ENCODE measurements at places on chromosomes 16 and 17.

- DNase-seq = no peak
Observed at GRCh38 chr16:424033-424622, 1.3 kb upstream of the RAB11FIP3 start.

GRCh38 chr17:44212507-44213402 is 6.7 kb downstream of the UBTF start:
- no peak for DNase-seq

- DNase-seq = no peak
Observed at GRCh38 chr16:56615353-56615752, 7.0 kb downstream of the MT2A start.

- DNase-seq = no peak
Observed at GRCh38 chr17:3003296-3004149, 59.9 kb downstream of the OR1D5 start.

DNA sequence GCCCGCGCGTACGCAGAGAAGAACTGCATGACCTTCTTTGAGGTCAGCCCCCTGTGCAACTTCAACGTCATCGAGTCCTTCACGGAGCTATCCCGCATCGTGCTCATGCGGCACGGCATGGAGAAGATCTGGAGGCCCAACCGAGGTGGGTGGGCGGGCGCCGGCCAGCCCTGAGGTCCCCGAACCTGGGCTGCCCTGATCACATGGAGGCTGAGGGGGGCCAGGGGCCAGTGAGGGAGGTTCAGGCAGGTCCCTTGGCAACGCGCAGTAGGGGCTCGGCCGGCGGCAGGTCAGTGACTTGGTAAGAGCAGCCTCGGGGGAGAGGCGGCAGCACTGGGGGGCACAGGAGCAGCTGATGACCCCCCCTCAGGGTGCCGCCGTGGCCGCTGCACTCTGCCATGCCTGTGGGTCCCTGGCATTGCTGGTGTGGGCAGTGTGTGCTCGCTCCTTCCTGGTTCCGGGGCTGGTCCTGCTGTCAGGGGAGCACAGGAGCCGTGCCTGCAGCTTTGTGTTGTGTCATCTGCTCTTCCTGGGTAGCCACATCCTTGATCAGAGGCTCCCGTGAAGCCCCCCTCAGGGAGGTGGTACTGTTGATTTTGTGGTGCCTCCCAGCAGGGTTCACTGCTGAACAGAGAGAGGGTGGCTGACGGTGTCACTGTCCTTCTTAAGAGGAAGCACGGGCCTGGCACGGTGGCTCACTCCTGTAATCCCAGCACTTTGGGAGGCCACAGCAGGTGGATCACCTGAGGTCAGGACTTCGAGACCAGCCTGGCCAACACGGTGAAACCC is 4.6 kb upstream of the WFIKKN1 start:
- no peak for DNase-seq

GRCh38 chr17:56596691-56597494 is 3.4 kb downstream of the NOG start:
- no peak for DNase-seq

- DNase-seq = peak; percentile 38
Observed at GRCh38 chr17:40219594-40220338, 662 bp downstream of the WIPF2 start.

DNA sequence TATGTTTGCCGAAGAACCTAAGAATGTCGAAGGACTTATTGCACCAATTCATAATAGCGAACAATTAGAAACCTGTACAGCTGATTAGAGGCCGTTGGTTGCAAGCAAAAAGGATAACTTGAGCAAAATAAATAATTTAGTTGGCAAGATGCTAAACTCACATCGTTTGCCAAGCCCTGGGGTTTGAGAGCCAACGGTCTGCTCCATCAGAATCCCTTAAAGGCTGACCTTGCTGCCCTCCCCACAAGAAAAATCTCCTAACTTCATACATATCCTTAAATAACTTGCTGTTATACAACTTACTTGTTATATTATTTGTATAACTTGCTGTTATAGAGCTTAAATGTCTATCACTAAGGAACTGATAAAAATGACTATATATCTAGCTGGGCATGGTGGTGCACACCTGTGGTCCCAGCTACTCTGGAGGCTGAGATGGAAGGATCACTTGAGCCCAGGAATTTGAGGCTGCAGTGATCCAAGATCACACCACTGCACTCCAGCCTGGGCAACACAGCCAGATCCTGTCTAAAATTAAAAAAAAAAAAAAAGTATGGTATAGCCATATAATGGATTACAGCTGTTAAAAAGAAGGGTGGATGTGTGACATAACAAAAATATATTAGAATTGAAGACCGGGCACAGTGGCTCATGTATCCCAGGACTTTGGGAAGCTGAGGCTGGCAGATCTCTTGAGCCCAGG is 1.9 kb upstream of the TRIM37 start:
- no peak for DNase-seq

GRCh38 chr16:30027588-30028437 is 3.3 kb downstream of the TLCD3B start:
- no peak for DNase-seq

GRCh38 chr17:69916761-69917160 is 158.3 kb upstream of the KCNJ16 start:
- DNase-seq = no peak

DNA sequence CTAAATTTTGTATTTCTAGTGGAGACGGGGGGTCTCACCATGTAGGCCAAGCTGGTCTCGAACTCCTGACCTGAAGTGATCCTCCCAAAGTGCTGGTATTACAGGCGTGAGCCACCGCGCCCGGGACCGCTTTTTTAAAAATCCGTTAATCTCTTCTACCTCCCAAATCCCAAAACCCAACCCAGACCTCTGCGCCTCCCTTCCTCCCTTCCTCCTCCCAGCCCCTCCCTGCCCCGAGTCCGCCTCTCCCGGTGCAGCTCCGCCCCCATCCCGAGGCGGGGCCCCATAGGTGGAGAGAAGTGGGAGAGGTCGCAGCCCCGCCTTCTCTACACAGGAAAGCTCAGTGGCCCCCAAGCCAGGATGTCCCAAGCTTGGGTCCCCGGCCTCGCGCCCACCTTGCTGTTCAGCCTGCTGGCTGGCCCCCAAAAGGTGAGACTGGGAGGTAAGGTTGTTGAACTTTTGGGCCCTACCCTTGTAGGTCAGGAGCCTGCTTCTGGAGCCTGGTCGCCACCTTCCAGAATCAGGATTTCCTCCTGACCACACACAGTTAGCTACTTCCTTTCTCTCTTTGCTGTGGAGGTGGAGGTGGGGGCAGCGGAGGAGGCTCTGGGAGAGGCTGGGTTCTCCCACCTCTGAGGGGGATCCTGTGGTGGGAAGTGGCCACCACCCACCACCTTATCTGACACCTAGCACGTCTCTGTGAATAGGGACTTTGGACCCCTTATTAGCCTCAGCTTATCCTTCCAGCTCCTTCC is at the start of gene TMEM92:
Gene TMEM92, plus strand, starts transcription at position 325 of the 755 bp plus-strand sequence. Its CDS starts 36 bp downstream, at position 361.
- DNase-seq = no peak

DNA sequence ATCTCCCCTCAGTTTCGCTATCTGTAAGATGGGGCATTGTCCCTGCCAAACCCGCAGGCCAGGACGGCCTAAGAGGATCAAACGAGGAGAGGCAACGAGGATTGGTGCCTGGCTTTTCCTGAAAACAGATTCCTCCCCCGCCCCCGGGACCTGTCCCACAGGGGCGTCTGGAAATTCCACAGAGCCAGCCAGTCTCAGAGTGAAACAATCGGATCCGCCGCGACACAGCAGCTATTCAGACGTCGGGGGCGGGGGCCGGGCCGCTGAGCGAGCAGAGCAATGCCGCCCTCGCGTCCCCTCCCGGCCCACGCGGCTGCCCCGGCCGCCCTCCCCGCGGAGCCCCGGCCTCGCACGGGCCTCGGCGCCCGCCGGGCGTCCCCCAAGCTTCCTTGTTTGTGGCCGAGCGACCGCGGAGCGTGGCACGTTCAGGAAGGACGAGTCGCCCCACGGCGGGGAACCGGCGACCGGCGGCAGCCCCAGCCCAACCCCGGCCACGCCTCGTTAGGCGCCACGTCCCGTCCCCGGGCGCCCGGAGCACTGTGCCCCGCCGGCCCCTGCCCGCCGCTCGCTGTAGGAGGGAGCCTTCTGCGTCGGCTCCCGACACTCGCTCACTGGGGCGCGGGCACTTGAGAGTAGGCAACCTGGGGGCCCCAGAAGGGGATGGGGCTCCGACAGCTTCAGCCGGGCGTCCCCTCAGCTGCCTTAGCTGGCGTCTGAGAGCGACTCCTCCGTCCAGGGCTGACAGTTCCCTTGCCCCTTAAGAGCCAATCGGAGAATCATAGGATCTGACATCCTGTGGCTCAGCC is 29.6 kb upstream of the PHOSPHO1 start:
- DNase-seq = no peak

DNA sequence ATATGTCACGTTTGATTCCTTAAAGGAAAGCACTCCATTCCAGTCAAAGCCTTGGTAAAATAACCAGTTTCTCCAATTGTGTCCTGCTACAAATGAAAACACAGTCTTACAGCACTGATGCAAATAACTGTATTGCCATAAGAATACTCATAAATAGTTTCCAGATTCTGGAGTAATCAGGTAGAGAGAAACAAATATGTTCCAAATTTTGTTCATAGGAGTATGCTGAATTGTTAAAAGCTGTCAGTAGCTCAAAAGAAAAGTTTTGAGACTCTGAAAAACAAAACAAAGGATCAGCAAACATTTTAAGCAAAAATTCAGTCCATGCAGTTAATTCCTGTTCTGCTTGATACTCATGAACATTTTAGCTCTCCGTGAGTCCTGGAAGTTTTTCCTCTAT is 7.8 kb downstream of the DHRS7B start:
- no peak for DNase-seq

GRCh38 chr17:12664894-12665262 is 812 bp upstream of the MYOCD start:
- no peak for DNase-seq

DNA sequence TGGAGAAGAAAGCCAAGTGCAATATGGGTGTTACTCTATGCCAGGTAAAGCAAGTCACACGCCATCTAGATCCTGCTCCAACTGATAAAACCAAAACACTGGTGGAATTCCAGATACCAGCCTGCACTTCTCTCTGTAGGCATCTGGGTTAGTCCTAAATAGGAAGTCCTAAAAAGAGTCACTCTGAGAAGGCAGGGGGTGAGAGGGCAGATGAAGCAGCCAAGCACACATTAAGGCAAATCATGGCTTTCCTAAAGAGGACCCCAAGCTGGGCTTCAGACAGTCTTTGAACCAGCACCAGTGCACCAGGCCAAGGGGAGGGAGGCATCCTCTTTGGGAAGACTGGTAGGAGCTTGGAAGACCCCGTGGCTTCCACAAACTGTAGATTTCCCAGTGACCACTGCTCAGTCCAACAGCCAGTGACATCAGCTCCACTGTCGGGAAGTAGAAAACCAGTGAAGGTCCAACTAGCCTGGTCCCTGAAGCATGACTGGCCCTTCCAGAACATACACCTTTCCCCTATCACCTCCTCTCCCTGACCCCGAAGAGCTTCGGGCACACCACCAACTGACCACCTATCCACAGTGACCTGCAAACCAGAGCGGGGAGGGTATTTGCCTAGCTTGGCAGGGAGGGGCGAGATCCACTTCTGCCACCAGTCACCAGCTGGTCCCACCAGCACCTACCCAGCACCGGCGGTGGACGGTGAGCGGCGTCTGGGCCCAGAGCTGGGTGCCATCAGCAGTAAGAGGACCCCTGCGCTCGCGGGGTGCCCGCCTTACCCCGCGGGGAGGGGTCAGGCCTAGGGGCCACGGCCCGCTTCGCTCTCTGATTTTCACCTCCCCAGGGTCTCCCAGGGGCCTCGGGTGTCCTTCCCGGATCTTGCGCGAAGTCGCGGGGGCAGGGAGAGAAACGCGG is 1.0 kb downstream of the LITAF start:
- DNase-seq = no peak

DNA sequence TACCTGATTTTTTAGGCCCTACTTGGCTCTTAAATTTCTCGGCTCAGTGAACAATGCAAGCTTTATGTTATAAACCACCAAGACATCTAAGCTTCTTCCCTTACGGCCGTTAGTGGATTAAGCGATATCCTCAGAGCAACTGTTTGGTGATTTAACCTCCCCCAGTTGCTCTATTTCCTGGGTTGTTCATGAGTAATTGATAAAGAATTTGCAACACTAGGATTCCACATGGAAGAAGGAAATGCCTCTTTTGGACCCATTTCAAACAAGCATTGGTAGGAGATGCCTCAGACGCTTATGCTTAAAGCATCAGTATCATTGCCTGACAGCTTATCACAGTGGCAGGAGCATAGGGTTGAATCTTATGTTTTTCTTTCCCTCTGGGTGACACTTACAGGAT is 65.3 kb downstream of the RBFOX1 start:
- no peak for DNase-seq

- no peak for DNase-seq
Observed at GRCh38 chr16:4945560-4946502, 8.9 kb upstream of the PPL start.

- DNase-seq = no peak
Observed at GRCh38 chr16:73280388-73280787, 232.5 kb upstream of the ZFHX3 start.

DNA sequence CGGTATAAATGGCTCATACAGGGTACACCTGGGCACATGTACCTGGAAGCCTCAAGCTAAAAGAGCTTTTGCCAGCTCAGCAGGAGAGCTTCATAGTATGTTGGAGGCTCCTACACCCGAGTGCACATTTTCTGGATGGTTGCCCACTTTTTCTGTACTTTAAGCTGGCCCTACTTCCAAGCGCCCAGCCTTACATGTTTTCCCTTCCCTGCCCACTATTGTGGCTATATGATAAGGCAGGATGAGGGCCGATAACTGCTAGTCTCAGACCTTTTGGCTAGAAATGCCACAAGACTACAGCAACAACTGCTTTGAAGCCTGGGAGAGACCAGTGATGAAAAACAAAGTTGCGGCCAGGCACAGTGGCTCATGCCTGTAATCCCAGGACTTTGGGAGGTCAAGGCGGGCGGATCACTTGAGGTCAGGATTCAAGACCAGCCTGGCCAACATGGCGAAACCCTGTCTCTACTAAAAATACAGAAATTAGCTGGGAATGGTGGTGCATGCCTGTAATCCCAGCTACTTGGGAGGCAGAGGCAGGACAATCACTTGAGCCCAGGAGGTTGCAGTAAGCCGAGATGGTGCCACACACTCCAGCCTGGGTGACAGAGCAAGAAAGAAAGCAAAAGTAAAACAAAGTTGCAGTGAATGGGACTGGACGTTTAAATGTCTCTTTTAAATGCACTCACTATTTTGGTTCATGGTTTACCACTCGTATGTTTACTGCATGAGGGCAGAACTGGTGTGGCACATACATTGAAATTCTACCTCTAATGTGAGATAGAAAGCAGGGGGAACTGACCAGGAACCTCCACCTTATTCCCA is 14.2 kb upstream of the MARCHF10 start:
- no peak for DNase-seq

Data from NCI-H2029 treated with DMSO at 0.1 percent for 48 hours (cell line).